Lung (tissue), 17 donors: ENCODE measurements at places on chromosomes 3 and 15.

GRCh38 chr3:21643752-21644151, 107.3 kb downstream of the ZNF385D start:
- DNase-seq: no peak

DNA sequence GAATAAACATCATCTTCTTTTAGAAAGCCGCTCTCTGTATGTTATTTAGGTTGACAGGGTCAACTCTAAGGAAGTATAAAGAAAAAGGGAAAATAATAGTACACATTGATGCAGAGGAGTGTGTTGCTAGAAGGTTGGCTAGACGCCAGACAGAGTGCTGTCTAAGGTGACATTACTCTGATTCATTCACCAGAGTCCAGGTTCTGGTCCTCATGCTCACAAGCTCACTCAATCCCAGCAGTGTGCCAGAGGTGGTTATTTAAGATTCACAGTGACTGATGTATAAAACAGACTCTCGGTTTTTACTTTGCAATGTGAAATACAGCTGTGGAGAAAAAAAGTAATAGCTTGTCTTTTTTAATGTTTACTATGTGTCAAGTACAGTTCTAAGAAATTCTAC, 1.7 kb downstream of the CFAP44 start:
- no peak for DNase-seq

- DNase-seq: peak; percentile 26
These were observed 166.2 kb upstream of the ROBO2 start for GRCh38 chr3:76873532-76874242.

- DNase-seq: no peak
These were observed 1.3 kb downstream of the SLC27A2 start for GRCh38 chr15:50183112-50183794.

- peak; percentile 46 for DNase-seq
These were observed 70.6 kb upstream of the STT3B start for GRCh38 chr3:31462050-31462569.

GRCh38 chr15:25859838-25860645, 3.1 kb downstream of the ATP10A start:
- DNase-seq: no peak

GRCh38 chr15:54567408-54568035, 589.3 kb downstream of the UNC13C start:
- peak; percentile 76 for DNase-seq
